ENCODE measurements at places on chromosomes 6 and 20.
A peak's percentile ranks its signal among the peaks of the same experiment; 100 is the strongest.

- DNase-seq = no peak
Measured at GRCh38 chr6:161316531-161316930, 42.7 kb upstream of the AGPAT4 start.

DNA sequence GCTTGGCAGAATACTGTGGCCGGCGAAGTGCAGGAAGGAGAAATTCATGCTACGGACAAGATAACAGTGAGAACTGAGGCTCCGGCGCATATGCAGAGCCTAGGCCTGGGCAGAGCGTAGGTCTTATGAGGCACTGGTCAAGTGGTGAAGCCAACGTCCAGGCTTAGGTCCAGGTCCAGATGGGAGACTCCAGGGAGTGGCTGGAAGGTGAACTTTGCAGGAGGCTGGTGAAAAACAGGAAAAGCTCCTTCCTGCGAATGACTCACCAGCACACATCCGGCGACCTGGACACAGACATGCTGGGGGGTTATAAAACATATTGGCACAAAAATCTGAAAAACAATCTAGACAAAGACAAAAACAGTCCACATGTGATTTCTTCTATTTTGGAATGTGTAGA, 15.4 kb downstream of the C6orf141 start:
- no peak for DNase-seq

GRCh38 chr6:19991176-19991575, 154.0 kb downstream of the ID4 start:
- no peak for DNase-seq

DNA sequence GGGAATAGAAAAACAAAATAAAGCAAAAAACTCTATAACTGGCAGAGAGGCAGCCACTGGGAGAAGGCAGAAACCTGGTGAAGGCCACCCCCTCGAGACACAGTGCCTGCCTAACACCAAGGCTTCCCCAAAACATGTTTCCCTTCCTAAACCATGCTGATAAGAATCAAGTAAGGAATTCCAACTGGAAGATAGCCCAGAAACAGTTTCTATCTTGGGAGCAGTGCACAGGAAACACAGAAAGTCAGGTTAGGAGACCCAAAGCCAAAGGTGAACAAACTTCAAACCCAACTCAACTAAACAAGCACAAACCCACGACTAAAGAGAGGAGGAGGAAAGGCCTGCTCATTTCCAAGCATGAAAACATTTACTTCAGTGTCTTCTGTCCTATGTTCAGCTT, 433.7 kb upstream of the RGS17 start:
- DNase-seq = no peak

- DNase-seq = no peak
Measured at GRCh38 chr6:21064756-21065340, 528.7 kb upstream of the SOX4 start.

- DNase-seq = no peak
Measured at GRCh38 chr20:63117661-63118302, 98.1 kb downstream of the YTHDF1 start.

- DNase-seq = no peak
Measured at GRCh38 chr6:11815231-11815630, 36.6 kb upstream of the ADTRP start.

DNA sequence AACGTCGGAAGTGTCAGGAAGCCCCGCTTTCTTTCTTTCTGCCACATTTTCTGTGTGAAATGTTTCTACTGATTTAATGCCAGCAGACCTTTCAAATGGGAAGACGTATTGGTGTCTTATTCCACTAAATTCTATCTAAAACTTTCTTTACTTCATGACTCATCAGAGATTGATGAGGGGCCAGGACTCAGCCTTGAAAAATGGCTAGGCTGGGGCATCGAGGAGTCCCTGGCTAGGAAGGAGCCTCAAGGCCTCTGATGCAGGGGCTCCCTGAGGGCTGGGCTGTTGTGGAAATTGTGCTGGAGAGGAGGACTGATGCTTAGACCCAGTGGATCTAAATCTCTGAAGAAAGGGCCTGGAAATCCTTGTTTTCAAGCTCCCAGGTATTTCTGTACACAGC, 192.8 kb upstream of the PDE10A start:
- DNase-seq = no peak

DNA sequence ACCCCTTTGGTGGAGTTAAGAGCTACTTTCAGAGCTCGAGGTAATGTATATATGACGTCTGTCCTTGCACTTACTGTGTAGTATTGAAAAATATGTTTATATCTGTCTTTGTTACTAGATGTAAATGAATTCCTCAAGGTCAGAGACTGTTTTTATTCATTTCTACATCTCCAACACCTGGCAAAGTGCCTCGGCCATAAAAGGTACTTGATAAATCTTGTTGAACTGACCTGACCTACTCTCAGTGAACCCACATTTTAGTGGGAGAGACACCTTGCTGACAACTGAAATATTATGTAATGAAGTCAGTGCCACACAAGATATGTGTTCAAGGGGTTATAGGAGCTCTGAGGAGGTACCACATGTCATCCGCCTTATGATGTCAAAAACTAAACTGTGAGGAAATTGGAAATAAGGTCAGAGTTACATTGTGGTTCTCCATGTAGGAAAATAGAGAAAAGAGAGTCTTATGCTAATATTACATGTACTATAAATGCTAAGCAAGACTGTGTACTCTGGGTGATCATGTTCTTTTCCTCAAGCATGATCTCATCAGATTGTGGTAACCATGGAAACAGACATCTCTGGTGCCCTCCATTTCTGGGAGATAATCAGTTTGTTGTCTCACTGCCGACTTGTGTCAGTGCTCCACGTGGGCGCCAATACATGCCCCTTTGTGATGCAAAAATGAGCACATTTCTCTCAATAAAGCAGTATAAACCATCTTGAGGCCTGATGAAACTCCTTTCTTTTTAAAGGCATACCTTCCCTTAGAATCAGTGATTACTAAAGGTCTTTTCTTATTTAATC, 5.7 kb upstream of the TMEM30A start:
- no peak for DNase-seq

DNA sequence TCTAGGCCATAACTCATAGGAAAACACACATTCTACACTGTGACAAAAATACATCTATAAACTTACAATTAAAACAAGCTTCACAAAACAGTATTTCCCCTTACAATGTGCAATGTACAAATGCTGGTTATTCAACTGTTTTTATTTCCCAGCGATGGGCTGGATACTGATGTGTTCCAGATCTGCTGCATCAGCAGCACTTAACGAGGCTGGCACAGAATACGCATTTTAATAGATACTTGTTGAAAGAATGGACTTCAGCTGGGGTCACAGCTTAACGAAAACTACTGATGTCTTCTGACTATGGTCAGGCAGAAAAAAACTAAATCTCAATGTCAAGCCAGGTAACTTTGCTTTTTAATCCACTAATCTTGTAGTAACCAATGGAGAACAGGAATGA, 70.9 kb downstream of the B4GALT5 start:
- DNase-seq = no peak

- DNase-seq = no peak
Measured at GRCh38 chr6:89817481-89817880, 2.1 kb downstream of the MDN1 start.

- no peak for DNase-seq
Measured at GRCh38 chr20:58712806-58713731, 20.5 kb downstream of the NPEPL1 start.

DNA sequence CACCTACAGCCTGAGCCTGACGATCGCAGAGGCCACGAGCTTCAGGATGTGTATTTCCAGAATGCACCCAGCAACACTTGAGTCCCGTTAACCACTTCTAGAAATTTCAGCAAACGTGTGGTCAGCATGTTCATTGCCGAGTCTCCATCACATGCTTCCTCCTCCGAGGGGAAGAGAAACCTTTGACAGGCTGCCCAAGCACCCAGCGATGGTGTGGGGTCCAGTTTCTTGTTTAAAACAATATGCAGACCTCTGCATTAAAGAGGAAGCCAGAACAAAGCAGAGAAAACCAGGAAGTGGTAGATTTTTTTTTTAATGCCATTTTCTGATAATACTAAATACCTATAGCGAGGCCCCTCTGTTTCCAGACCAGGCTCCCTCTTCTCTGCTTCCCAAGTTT, 71.9 kb downstream of the GNAS-AS1 start:
- DNase-seq = no peak

DNA sequence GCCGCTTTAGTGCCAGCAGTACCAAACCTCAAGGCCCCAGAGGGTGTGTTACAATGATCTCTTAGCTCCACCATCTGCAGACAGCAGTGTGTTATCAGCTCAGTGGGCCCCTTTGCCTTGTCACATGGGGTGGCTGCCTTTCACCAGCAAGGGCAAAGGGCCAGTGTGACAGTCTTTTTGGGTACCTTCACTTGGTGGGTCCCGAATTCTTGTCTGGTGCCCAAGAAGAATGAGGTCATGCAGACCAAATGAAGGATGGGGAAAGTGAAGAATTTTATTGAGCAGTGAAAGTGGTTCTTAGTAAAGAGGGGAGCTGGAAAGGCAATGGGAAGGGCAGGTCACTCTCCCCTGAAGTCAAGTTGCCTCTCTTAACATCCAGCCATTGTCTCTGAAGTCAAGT, 2.9 kb upstream of the SMIM28 start:
- no peak for DNase-seq

GRCh38 chr6:25192590-25193459, 86.3 kb upstream of the CARMIL1 start:
- DNase-seq = no peak

DNA sequence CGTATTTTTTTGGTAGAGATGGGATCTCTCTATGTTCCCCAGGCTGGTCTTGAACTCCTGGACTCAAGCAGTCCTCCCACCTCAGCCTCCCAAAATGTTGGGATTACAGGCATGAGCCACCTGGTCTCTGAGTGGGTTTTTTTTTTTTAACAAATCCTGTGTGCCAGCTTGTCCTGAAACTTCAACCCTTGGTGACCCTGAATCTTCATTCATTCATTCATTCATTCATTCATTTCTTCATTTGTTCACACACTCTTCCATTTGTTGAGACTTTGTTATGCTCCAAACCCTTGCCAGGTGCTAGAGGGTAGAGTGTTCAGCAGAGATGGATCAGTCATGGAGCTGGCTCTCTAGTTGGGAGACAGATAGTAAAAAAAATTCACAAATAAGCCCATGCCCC, 12.0 kb upstream of the VAPB start:
- DNase-seq = no peak

GRCh38 chr20:5065879-5066383, 53.8 kb downstream of the PCNA start:
- no peak for DNase-seq

DNA sequence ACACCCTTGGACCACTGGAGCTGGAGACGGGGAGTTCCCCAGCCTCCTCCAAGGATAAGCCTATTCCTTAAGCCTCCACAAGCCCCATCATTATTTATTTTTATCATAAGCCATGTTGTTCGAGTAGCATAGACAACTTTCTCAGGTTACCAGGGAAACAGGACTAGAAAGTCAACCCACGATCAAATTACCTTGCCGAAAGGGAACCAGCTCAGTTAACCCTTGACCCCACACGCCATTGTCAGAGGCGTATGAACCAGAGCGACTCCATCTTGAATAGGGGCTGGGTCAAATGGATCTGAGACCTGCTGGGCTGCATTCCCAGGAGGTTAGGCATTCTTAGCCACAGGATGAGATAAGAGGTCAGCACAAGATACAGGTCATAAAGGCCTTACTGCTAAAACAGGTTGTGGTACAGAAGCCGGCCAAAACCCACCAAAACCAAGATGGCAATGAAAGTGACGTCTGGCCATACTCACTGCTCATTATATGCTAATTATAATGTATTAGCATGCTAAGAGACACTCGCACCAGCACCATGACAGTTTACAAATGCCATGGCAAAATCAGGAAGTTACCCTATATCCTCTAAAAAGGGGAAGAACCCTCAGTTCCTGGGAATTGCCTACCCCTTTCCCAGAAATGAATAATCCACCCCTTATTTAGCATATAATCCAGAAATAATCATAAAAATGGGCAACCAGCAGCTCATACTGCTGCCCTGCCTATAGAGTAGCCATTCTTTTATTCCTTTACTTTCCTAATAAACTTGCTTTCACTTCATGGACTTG, 22.4 kb downstream of the SYNJ2 start:
- DNase-seq = no peak

DNA sequence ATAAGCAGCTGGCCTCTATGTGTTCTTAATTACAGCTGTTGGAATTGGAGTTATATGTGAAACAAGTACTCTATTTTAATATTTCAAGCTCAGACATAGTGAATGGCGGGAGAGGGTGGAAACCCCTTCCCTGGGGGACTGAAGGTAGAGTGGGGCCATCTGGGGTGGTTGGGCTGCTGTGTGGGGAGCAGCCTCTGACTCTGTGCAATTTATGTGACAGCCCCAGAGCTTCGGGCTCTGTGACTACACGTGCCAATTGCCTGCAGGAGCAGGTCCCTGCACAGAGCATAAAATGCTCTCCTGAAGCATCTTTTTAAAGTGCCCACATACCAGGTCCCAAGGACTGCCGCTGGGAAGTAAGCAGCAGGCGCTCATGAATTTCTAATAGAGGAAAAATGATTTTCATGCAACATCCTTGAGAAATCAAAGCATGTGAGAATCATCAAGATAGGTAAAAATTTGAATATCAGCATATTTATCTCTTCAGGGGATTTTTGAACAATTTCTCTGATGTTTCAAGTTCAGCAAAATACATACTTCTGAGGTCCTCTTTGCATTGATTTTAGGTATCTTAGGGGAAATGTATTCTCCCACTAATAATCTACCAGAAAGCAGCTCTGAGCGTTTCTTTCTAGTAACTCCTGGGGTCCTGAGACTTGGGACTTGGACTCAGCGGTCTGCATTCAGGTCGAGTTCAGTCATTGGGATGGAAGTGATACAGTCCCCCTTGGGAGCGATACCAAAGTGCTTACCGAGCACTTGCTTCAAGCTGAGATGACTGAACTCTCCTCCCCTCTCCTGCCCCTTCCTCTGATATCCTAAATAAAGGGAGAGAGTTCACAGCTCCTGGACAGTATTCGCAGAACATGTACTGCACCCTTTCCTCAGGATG, 40.0 kb downstream of the ALDH8A1 start:
- DNase-seq = no peak

DNA sequence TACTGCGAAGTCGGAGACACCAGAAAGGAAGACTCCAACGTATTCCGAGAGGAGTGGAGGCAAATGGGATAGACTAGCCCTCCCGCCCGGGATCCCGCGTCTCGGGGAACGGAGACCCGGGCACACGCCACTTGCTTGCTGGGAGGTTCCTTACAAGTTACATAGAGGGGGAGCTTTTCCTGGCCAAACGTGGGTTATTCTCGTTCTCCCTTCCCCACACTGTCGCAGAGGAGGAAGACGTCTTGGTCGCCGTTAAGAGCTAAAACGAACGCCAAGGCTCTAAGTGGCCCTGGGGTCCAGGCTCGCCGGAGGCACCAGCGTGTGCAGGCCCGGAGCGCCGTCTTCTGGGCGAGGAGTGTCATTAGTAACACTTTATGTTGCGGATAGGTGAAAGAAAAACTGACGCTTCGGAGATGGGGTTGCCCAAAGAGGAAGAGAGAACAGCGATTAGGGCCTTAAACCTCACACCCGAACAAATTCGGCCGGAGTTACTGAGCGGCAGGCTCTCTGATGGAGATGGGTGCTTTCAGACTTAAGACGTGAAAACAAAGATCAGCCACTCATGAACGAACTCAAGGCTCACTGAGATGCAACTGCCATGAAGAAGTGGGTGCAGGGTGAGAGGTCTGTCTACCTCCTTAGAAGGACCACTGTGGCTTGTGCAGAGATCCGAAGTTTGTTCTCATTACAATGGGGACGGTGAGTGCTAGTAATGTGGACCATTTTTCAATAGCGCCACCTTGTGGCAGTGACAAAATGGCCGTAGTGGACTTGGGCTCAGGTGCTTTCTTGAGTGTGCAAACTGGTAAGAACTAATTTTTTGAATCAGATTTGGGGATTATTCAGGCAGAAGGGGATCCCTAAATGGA, 11.7 kb upstream of the ZNF311 start:
- DNase-seq = peak; percentile 69

Data from stimulated activated CD4-positive, alpha-beta T cell treated with anti-CD3 and anti-CD28 coated beads, TNF-alpha, amount 100 ng/mL, for 48 hours (primary cell).